ENCODE measurements at places on chromosomes 12 and 14. TPM values are rescaled to one million over a fixed set of nuclear protein-coding genes. Genes with fewer than 3 reads are reported as not detected.

- no peak for DNase-seq
- H3K27ac ChIP-seq: peak overlapping the region; percentile 68
- H3K4me1 ChIP-seq: peaks cover 8% of the 10 kb centered on the region
- no peaks in the 10 kb centered on the region for H3K36me3 ChIP-seq
- no peaks in the 10 kb centered on the region for H3K27me3 ChIP-seq
- H3K4me3 ChIP-seq: no peak overlapping the region
Observed at GRCh38 chr14:75989134-75989533, 3.6 kb downstream of the IFT43 start.

- H3K36me3 ChIP-seq: no peaks in the 10 kb centered on the region
- H3K4me1 ChIP-seq: no peaks in the 10 kb centered on the region
- H3K27me3 ChIP-seq: no peaks in the 10 kb centered on the region
- DNase-seq: no peak
- no peak overlapping the region for H3K27ac ChIP-seq
- H3K4me3 ChIP-seq: no peak overlapping the region
Observed at GRCh38 chr12:47947341-47947740, 16.1 kb upstream of the TMEM106C start.

- H3K4me3 ChIP-seq: no peak overlapping the region
- no peaks in the 10 kb centered on the region for H3K27me3 ChIP-seq
- DNase-seq: no peak
- no peaks in the 10 kb centered on the region for H3K36me3 ChIP-seq
- no peaks in the 10 kb centered on the region for H3K4me1 ChIP-seq
Observed at GRCh38 chr12:112533528-112533927, 114.8 kb downstream of the PTPN11 start.

- no peaks in the 10 kb centered on the region for H3K27me3 ChIP-seq
- no peaks in the 10 kb centered on the region for H3K36me3 ChIP-seq
- no peak overlapping the region for H3K4me3 ChIP-seq
- H3K4me1 ChIP-seq: no peaks in the 10 kb centered on the region
- no peak for DNase-seq
Observed at GRCh38 chr12:102962532-102962931, 5.1 kb downstream of the ASCL1 start.

DNA sequence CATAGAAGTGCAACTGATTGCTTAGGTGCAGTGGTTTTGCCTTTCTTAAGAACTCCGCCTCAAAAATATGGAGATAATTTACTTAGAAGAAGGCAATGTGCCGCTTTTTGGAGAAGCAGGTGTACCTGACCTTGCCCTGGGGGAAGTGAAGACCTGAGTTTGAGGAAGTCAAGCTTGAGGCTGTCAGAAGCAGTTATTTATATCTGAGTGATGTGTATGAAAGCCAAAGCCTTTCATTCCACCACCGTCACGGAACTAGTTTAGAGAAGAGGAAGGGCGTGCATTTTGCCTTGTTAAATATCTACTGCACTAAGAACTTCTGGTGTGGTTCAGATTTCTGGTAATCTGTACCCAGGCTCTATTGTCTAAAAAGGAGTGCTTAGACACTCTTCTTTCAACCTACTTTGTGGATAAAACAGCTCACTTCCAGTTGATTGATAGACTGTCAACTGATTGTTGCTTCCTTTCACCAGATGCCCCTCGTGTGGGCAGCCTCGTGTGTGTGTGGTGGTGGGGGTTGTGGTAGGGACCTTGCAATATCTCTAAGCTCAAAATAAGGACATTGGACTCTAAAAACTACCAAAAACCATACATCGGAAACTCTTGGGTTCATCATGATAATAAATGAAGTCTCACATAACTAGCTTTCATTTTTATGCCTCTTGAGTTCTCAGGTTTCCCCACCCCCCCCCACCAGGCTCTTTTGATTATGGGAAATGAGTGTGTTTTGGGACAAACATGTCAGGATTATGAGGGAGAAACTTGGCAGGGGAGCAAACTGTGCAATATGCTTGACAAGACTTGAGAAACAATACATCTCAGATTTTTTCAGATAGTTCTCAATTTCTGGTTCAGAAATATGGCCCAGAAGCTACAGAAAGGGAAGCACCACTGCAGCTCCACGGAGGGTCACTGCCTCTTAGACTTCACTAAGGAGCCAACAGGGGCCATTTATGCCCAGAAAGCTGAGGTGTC is 78.6 kb downstream of the ARF6 start:
- no peak overlapping the region for H3K4me3 ChIP-seq
- no peak for DNase-seq
- no peaks in the 10 kb centered on the region for H3K36me3 ChIP-seq
- H3K27me3 ChIP-seq: no peaks in the 10 kb centered on the region
- H3K4me1 ChIP-seq: peaks cover 7% of the 10 kb centered on the region

DNA sequence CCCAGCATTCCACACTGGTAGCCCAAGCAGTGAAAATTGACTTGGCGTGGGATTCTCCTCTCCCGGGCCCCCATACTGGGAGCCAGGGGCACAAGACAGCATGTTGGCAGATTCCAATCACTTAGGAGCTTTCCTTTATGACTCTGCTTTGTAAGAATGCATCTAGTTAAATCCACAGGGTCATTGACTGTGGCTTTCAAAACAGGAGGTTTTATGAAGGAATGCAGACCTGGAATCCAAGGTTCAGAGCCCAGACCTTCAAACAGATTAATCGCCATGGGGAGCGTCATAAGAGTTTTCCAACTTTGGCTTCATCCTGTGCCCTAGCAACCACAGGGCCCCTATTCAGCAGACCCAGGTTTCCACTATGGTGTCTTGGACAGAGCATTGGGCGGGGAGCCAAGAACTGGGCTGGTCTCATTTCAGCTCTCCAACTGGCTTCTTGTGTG is 76.4 kb upstream of the RMST start:
- H3K4me1 ChIP-seq: no peaks in the 10 kb centered on the region
- no peak for DNase-seq
- no peak overlapping the region for H3K27ac ChIP-seq
- no peaks in the 10 kb centered on the region for H3K36me3 ChIP-seq

- no peak for DNase-seq
- no peak overlapping the region for H3K27ac ChIP-seq
- H3K27me3 ChIP-seq: no peaks in the 10 kb centered on the region
- no peak overlapping the region for H3K4me3 ChIP-seq
- no peaks in the 10 kb centered on the region for H3K36me3 ChIP-seq
Observed at GRCh38 chr14:22213120-22213519, 375.9 kb downstream of the DAD1 start.

DNA sequence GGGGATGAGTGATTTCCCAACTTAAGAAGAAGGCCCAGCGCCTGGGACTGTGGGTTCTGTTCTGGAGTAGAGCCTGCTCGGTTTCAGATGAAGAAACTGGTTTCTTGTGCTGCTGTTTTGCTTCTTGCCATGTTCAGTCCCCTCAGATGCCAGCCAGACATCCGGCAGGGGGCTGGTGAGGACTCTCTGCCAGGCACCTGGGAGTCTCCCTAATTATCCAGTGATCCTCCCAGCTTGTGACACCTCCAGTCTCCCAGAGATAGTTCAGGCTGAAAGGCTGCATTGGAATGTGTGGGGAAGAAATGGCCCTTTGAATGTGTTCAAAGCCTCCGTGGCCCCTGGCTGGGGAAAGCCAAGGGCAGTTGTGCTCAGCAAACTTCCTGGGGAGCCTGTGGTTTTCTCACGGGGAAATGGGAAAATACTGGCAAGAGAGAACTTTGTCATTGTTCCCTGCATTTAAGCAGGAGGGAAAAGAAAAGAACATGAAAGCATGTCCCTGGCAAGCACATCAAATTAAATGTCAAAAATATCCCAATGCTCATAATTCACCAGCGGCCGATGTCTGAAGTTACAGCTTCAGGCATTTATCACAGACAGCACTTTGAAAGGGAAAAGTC is 8.5 kb upstream of the SERPINA12 start:
- no peak overlapping the region for H3K4me3 ChIP-seq
- no peak for DNase-seq
- no peak overlapping the region for H3K27ac ChIP-seq
- no peaks in the 10 kb centered on the region for H3K4me1 ChIP-seq

GRCh38 chr14:72780751-72781150 is 113.2 kb downstream of the DPF3 start:
- no peak overlapping the region for H3K4me3 ChIP-seq
- no peaks in the 10 kb centered on the region for H3K4me1 ChIP-seq
- DNase-seq: no peak
- H3K36me3 ChIP-seq: no peaks in the 10 kb centered on the region

DNA sequence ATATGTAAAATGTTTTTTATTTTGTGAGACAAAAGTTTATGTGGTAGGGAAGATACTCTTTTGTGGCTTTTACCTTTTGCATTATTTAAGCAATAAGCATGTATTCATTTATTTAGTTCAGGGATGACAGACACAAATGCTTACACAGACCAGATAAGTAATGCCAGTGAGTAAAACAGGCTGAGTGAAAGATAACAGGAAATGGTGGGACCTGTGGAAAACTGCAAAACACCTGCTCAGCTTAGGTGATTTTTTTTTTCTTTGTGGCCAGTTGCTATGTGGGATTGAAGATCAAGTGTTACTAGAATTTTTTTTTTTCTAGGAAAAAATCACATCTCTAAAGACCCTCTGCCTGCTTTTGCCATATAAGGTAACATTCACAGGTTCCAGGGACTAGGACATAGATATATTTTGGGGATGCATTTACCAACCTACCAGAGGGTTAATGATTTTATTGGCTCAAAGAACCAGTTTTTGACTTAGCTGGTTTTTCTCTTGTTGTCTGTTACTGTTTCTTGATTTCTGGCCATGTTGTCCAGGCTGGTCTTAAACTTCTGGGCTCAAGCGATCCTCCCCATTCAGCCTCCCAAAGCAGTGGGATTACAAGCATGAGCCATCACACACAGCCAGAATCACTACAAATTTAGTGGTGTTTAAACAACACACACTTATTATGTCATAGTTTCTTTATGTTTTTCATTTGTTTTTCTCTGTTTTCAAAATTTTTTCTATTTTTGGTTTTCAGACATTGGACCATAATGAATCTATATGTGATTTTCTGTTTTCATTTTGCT is 9.8 kb downstream of the PSMA6 start:
- H3K27me3 ChIP-seq: no peaks in the 10 kb centered on the region
- H3K4me3 ChIP-seq: no peak overlapping the region
- no peaks in the 10 kb centered on the region for H3K36me3 ChIP-seq
- DNase-seq: no peak
- H3K27ac ChIP-seq: no peak overlapping the region

GRCh38 chr14:47044841-47045240 is 393.3 kb upstream of the RPL10L start:
- no peak overlapping the region for H3K4me3 ChIP-seq
- no peaks in the 10 kb centered on the region for H3K4me1 ChIP-seq
- H3K27ac ChIP-seq: no peak overlapping the region
- DNase-seq: no peak
- no peaks in the 10 kb centered on the region for H3K27me3 ChIP-seq

- H3K4me1 ChIP-seq: no peaks in the 10 kb centered on the region
- no peak overlapping the region for H3K4me3 ChIP-seq
- no peaks in the 10 kb centered on the region for H3K36me3 ChIP-seq
- H3K27ac ChIP-seq: no peak overlapping the region
Observed at GRCh38 chr12:90515199-90516175, 439.5 kb downstream of the CCER1 start.

DNA sequence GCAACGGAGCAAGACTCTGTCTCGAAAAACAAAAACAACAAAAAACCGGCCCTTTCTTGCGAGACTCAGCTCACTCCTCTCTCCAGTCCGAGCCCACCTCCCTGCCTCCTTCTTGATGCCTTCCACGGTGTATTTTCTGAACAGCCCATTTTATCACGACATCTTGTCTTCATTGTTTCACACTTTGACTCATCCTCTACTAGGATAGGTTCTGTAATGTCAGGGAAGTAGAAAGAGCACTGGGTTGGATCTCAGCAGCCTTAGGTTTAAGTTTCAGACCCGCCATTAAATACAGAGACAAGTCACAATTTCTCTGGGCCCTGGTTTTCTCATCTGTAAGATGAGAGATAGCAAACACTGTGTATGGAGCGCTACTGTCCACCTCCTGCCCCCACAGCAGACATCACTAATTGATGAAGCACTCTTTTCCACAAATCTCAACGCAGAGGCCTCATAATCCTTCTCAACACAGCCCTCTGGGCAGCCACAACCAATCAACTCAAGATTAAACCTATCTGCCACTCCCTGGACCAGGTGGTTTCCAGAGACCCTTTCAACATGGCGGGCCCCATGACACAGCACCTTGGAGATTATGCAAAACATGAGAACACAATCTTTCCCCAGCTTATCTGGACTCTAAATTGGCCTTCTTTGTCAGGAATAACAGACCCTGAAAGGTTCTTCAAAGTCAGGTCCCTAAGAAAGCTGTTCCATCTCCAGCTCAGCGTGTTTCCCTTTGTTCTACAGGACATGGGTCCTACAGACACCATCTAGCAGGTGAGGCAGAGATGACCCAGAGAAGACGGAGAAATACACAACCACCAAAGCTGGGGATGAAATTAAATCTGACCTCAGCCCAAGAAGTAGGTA is 35.6 kb downstream of the CCDC88C start:
- H3K36me3 ChIP-seq: no peaks in the 10 kb centered on the region
- H3K27ac ChIP-seq: no peak overlapping the region
- H3K27me3 ChIP-seq: no peaks in the 10 kb centered on the region
- H3K4me3 ChIP-seq: no peak overlapping the region
- no peak for DNase-seq
- H3K4me1 ChIP-seq: no peaks in the 10 kb centered on the region

- no peaks in the 10 kb centered on the region for H3K4me1 ChIP-seq
- no peak for DNase-seq
- H3K36me3 ChIP-seq: no peaks in the 10 kb centered on the region
- H3K27me3 ChIP-seq: no peaks in the 10 kb centered on the region
- no peak overlapping the region for H3K27ac ChIP-seq
Observed at GRCh38 chr14:100989924-100990323, 86.4 kb upstream of the RTL1 start.

GRCh38 chr12:113105606-113106271 is 29.8 kb downstream of the RASAL1 start:
- no peaks in the 10 kb centered on the region for H3K27me3 ChIP-seq
- H3K4me3 ChIP-seq: no peak overlapping the region
- no peak overlapping the region for H3K27ac ChIP-seq
- DNase-seq: peak; percentile 22

- no peaks in the 10 kb centered on the region for H3K27me3 ChIP-seq
- no peak for DNase-seq
- H3K4me3 ChIP-seq: peak overlapping the region; percentile 64
- H3K27ac ChIP-seq: no peak overlapping the region
Observed at GRCh38 chr12:31325524-31325875, 450 bp downstream of the SINHCAF start.

- H3K4me3 ChIP-seq: no peak overlapping the region
- no peaks in the 10 kb centered on the region for H3K36me3 ChIP-seq
- H3K27me3 ChIP-seq: no peaks in the 10 kb centered on the region
Observed at GRCh38 chr12:63308671-63309070, 157.7 kb upstream of the AVPR1A start.

DNA sequence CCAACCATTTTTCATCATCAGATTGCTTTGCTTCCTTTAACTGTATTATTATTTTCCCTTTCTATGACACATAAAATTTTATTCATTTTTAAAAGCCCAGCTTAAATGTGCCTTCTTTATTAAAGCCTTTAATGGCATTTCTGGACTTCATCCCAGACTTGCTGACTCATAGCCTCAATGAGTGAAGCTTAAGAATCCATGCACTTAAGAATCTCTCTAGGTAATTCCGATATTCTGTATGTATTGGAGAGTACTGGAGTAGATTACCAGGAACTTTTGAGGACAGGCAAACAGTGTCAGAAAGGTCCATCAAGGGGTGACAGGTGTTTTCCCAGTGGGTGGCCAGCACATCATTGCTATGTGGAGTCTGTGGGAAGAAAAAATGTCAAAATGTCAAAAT is 107.9 kb downstream of the PTPRQ start:
- DNase-seq: no peak
- H3K4me3 ChIP-seq: no peak overlapping the region
- no peaks in the 10 kb centered on the region for H3K4me1 ChIP-seq
- H3K27me3 ChIP-seq: no peaks in the 10 kb centered on the region

The MYL2 gene
- total RNA-seq: 0.99 TPM

The FSCB gene
- total RNA-seq: not detected

The KCNH3 gene
- 0.10 TPM for total RNA-seq

The REP15 gene
- 6.6 TPM for total RNA-seq

The KRT83 gene
- total RNA-seq: not detected

The FANCM gene
- 6.8 TPM for total RNA-seq

The DCN gene
- 863 TPM for total RNA-seq

The FAM181A gene
- total RNA-seq: not detected
